BJ (cell line): ENCODE measurements at places on chromosomes 5 and 9.

- DNase-seq, result no peak
Measured at GRCh38 chr9:127112056-127112455, 10.4 kb downstream of the ANGPTL2 start.

- DNase-seq, result no peak
Measured at GRCh38 chr5:119016125-119016774, 27.9 kb upstream of the DTWD2 start.

- no peak for DNase-seq
Measured at GRCh38 chr5:80615266-80615914, 39.1 kb upstream of the MSH3 start.

DNA sequence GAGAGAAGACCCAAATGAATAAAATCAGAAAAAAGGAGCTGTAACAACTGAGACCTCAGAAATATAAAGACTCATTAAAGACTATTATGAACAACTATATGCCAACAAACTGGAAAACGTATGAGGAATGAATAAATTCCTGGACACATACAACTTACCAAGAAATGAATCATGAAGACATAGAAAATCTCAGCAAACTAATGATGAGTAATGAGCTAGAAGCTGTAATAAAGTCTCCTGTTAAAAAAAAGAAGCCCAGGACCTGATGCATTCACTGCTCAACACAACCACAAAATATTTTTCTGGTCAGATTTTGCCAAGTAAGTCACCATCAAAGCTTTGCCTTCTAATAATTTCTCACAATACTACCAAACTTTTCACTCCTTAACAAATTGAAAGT, 666.7 kb downstream of the LRRC70 start:
- DNase-seq, result no peak

DNA sequence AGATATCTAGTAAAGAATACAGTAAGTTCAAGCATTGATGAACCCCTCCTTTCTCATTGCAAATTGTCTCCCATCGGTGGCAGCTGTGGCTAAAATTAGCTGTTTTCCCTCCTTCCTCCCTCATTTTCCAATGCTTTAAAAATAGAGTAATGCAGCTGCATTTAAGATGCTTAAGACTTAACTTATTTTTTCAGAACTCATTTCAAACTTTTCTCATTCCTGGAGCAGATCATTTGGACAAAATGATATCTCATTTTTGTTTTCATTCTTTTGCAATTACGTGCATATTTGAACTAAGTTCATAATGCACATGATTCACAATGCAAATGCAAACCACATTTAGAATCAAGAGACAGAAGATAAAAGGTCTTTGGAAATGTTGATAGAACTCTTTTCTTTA, 14.6 kb downstream of the HSPB3 start:
- peak; percentile 51 for DNase-seq

DNA sequence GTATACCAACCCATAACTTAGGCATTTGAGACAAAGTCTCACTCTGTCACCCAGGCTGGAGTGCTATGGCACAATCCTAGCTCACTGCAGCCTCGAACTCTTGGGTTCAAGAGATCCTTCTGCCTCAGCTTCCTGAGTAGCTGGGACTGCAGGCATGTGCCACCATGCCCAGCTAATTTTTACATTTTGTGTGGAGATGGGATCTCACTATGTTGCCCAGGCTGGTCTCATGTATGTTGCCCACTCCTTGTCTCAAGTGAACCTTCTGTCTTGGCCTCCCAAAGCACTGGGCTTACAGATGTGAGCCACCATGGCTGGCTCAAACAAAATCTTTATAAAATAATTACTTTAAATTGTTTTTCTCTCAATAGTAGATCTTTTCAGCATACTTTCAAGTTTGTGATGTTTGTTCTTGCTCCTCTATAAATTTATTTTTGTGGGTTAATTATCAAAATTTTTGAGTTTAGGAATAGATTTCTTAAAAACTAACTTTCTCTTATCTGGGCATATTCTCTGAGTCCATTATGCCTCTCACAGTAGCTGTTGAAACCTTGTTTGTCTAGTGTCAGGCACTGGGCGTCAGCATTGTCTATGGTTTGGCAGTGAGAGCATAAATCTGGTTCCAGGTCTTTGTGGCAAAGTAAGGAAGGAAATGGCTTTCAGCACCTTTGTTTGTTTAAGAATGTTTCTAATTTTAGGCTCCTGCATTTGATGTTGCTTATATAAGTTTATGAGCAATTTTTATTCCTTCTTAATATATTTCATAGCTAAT, 38.7 kb downstream of the NLN start:
- DNase-seq, result no peak

GRCh38 chr5:179137016-179137642, 77.0 kb downstream of the ZNF354C start:
- no peak for DNase-seq

- DNase-seq, result no peak
Measured at GRCh38 chr5:22567983-22568382, 285.2 kb downstream of the CDH12 start.

DNA sequence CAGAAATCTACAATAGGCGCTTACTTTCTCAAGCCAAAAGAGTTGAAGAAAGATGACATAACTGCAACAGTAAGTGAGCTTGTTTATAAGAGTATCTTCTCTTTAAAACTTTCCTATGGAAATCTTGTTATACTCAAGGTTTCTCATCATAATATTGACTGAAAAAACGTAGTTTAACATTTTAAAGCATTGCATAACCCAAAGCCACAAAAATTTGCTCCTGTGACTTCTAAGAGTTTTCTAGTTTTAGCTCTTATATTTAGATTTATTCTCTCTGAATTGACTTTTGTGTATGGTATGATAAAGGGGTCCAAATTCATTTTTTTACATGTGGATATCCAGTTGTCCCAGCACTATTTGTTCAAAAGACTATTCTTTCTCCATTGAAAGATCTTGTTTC, 15.2 kb downstream of the WDR36 start:
- no peak for DNase-seq

GRCh38 chr5:59036274-59036961, 453.5 kb downstream of the RAB3C start:
- peak; percentile 94 for DNase-seq

DNA sequence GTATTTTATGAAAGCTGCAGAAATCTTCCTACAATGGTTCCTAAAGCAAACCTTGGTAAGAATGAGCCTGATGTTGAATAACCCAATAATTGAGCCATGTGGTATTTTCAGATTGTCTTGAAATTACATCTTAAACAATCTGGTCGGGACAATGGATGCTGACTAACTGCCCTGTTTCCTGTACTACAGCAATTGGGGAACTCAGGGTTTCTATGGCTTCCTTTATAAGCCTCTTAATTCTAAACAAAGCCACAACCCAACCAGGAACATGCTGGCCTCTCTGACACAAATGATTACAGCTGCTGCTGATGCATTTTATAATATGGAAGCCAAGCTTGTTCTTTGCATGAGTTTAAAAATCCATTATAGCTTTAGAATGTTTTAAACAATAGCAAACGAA, 30.2 kb downstream of the PTPN3 start:
- no peak for DNase-seq

DNA sequence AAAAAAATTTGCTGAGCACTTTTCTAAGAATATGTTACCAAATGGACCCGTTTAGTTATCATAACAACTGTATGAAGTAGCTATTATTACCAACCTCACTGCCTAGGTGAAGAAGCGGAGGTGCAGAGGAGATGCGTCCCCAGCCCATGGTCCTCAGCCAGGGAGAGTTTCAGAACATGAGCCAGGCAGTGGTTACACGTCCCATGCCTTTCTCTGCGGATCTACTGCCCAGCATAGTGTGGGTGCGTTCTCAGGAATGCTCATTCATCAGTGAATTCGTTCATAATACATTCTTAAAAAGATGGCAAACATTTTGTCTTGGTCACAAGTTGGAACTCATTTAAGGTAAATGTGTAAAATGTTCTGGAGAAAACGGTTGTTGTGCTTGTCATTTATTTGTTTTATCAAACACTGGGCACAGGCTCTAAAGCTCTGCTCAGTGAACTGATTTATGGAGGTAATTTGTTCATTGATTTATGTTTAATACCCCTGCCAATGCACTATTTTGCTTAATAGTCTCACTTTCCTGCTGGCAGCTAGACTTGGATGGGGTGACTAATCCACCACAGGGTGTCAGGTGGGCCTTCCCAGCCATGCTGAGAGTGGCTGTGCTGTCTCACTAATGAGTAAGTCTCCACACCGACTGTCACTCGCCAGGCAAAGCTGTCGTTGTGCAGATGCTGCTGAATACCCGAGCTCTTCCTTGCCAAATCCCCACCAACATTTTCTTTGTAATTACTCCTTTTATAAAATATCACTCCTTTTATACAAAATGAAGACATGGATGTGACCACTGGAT, 248.8 kb downstream of the TENT4A start:
- DNase-seq, result no peak

- no peak for DNase-seq
Measured at GRCh38 chr9:35193762-35194161, 32.0 kb downstream of the UNC13B start.

- no peak for DNase-seq
Measured at GRCh38 chr9:110148384-110148783, 59.6 kb downstream of the C9orf152 start.

GRCh38 chr9:135992486-135993408, 31.6 kb upstream of the UBAC1 start:
- DNase-seq, result peak; percentile 19

- no peak for DNase-seq
Measured at GRCh38 chr9:93669958-93670207, 93.5 kb downstream of the PHF2 start.

- DNase-seq, result no peak
Measured at GRCh38 chr5:142421621-142422397, 97.0 kb upstream of the SPRY4 start.

DNA sequence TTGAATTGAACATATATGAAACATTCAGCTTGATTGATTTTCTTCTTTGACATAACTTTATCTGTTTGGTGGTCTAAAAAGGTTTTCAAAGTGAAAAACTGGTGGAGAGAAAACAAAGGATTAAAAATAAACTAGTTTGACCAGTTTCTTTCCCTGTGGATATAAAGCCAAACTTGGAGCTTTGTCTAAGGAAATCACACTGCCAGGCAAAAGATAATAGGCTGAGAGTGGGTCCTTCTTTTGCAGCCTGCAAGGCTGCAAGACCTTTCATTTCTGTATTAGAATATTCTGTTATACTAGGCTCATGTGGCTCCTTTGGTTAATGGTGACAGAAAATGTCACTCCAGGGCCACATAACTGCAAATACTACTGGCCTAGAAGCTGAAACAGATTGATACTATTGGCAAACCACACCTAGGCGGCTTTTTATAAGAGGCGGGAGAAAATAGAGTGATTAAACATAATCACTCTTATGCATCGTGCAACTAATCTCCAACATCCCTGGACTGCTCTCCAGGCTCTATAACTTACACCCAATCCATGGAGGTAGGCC, 129.1 kb upstream of the ZNF462 start:
- no peak for DNase-seq

GRCh38 chr9:105006514-105006913, 78.6 kb upstream of the ABCA1 start:
- DNase-seq, result no peak

DNA sequence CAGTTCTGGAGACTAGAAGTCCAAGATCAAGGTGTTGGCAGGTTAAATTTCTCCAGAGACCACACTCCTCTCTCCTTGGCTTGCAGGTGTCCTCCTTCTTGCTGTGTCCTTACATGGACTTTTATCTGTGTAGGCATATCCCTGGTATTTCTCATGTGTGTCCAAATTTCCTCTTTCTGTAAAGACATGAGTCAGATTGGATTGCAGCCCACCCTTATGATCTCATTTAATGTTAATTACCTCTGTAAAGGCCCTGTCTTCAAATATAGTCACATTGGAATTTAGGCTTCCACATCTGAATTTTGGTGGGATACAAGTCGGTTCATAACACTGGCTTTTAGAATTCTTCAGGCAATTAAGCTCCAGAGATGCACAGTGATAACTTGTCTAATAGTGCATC, 322.2 kb upstream of the GRIA1 start:
- DNase-seq, result no peak

GRCh38 chr5:67416133-67416937, 219.7 kb upstream of the CD180 start:
- no peak for DNase-seq
